Cortex of kidney (tissue), 1 donor: ENCODE measurements at places on chromosomes 5 and 9.

DNA sequence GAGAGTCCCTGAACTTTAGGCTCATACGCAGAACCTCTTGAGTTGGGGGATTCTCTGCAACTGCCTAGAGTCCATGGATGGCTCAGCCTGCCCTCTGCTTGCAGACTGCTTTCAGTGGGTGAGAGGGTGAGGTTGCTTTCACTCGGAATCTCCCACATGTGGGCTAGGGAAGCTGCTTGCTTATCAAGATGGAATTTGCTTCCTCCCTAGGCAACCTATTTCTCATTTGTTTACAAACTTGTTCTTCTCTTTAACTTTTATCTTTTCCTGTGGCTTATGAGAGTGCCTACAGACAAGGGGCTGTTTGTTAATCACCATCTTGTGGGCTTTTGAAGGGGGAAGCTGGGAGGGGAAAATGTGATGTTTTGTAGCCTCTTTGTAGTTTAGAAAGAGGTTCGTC is 10.0 kb downstream of the TLE4 start:
- DNase-seq: no peak

- no peak for DNase-seq
These were observed 3.0 kb downstream of the RLN2 start for GRCh38 chr9:5301544-5301943.

DNA sequence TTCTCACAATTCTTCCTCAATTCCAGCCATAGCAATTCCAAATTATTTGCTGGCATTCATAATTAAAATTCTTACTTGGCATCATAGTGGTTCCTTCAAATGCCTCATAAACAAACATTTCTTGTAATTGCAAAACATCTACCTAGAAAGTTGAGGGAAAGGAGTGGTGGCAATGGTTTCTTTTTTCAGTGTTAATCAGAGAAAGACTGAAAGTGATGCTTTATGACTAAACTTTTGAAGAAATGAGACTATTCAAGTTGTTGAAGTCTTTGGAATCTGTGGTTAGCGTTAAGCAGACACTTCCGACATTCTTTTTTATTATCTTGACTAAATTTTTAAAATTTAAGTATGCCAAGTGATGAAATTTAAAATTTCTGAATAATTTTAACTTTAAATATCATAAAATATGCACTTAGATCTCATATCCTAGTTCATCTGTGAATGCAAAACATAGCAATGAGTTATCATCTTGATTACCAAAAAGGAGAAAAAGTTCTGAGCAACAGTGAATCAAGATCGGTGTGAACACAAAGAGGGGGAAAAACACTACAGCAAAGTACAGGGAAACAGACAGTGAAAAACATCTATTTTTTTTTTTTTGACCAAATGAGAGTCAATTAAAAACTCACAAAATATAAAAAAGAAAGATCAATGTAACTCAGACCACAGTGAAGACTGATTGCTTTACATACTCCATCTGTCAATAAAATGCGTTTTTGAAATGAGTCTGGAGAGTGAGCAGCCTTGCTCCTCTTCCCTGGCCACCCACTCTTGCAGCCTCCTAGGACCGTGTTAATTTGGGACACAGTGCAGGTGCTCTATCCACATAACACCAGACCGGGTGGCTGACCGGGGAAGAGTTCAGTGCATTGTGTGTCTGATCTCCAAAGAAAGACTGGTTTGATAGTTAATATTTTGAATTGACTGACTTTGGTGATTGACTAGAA is 20.6 kb upstream of the IL7R start:
- no peak for DNase-seq

DNA sequence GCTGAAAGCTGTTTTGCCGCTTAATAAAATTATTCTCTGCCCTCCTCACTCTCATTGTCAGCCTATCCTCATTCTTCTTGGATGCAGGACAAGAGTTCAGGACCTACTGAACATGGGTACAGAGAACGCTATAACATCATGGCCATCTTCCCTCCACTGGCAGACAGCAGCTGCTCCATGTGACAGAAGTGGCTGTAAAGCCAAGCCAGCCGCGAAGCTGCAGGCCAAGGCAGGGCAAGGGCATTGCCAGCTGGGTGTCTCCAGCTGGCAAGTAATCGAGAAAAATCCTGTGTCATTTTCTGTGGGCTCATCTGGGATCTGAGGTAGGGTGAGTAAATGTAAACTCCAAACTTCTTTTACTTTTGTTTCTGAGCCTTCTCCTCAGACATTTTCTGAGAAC is 84.8 kb downstream of the SLC25A46 start:
- no peak for DNase-seq

- no peak for DNase-seq
These were observed 238.7 kb downstream of the NFIB start for GRCh38 chr9:14075218-14075617.

DNA sequence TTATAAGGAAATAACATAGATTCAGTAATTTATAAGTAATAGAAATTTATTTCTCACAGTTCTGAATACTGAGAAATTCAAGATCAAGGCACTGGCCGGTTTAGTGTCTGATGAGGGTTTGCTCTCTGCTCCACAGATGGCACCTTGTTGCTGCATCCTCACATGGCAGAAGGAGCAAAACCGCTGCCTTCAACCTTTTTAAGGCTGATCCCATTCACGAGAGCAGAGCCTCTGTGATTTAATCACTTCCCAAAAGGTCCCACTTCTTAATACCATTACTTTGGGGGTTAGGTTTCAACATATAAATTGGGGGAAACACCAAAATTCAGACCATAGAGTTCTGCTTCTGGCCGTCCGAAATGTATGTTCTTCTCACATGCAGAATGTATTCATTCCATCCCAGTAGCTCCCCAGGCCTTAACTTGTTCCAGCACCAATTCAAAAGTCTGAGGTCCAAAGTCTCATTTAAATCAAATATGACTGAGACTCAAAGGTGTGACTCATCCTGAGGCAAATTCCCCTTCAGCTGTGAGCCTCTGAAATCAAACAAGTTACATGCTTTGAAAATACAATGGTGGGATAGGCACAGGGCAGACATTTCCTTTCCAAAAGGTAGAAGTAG is 30.6 kb downstream of the BAAT start:
- DNase-seq: no peak

DNA sequence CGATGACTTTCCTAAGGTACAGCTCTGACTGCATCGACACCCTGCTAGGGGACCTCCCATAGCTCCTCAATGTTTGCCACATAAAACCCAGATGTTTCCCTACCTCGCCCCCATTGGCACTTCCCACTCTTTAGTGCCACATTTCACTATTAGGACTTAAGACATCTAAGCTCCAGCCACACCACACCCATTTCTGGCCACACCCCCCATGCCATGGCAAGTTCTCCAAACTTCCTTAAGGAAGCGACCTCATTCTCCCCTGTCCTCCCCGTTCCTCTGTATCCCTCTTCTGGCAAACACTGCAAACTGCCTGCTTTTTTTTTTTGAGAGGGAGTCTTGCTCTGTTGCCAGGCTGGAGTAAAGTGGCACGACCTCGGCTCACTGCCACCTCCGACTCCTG is 62.9 kb downstream of the USP20 start:
- no peak for DNase-seq

DNA sequence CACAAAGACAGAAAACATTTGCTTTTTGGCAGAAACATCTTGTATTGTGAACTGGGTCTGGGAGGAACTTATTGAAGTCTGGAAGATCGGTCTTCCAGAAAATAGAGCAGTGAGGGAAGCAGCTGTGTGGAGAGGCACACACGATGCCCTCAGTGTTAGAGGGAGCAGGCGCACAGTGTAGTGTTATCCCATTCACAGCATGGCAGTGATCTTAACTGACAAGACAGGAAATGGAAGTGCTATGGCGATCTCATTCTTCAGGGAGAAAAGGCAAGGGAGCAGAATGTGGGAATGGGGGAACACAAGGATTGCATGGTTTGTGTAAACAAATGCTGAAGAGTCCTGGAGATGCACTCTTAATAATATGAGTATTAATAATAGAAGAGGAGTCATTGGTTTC is 161.0 kb downstream of the PBX3 start:
- DNase-seq: no peak

- no peak for DNase-seq
These were observed 54.4 kb upstream of the CTSL start for GRCh38 chr9:87671478-87671877.

DNA sequence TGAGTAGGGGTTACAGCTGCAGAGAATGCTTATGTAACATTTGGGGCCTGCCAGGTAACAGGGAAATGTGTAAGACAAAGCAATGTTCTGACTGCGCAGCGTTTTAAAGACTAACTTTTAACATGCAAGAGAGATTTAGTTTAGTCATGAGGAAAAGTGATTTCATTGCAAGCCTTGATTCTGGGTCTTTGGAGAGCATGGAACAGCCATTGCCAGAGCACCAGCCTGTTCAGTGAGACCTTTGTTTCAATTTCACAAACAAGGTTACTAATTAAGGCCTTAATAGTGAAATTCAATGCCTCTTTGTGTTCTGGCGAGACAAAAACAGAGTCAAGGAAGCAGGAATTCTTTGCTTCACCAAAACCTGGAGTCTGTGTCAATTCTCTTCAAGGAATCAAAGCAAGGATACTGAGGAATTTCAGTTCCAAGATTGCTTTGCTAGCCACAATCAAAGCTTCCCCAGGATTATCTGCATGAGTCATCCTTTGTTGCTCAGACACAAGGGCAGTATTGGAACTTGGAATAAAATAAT is 14.4 kb downstream of the CKMT2 start:
- no peak for DNase-seq

DNA sequence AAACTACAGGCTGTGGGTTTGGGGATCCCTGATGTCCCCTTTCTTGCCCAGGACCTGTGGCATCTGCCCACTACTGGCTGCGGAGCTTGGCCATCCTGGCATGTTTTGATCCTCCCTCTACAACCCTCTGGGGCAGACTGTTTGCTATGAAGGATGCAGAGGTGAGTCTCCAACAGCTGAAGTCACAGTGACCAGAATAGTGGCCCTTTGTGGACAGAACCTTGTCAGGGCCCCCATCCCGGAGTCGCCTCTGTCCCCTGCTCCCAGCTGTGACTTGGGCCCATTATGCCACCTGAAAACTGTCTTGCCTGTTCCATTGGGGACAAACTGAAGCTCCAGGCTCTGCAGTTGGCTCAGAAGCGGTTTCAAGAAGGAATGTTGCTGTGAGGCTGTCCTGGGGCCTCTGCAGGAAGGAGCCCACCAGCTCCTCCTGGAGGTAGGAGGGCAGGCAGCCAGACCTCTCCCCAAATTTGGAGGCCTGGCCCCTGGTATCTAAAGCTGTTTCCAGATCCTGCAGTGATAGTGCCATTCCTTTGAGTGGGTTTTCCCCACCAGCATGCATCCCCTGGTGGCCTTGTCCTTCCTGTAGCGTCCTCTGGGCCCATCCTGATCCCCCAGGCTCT is 93.3 kb downstream of the BARX1 start:
- DNase-seq: no peak

DNA sequence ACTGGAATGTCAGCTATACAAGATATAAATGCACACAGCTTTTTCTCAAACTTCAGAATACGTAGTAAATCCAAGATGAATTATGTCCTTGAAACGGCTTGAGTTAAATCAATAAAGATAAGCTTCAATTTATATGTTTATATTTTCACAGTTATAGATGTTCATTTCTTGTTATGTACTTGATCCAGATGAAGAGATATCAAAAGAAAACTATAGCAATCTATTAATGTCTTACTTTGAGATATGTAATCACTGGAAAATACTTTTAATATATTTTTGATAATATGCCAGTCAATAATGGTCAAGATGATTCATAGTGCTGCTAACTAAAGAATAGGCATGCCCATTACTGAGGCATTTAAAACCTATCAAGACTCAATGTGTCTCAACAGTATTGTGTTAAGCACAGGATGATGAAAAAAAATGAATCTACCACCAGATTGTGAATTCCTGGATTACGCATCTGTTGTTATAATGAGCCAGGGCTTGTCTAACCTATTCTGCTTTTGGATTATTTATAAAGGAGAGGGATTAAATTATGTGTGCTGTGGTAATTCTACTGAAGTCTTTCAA is 372.6 kb upstream of the PRR16 start:
- DNase-seq: no peak

DNA sequence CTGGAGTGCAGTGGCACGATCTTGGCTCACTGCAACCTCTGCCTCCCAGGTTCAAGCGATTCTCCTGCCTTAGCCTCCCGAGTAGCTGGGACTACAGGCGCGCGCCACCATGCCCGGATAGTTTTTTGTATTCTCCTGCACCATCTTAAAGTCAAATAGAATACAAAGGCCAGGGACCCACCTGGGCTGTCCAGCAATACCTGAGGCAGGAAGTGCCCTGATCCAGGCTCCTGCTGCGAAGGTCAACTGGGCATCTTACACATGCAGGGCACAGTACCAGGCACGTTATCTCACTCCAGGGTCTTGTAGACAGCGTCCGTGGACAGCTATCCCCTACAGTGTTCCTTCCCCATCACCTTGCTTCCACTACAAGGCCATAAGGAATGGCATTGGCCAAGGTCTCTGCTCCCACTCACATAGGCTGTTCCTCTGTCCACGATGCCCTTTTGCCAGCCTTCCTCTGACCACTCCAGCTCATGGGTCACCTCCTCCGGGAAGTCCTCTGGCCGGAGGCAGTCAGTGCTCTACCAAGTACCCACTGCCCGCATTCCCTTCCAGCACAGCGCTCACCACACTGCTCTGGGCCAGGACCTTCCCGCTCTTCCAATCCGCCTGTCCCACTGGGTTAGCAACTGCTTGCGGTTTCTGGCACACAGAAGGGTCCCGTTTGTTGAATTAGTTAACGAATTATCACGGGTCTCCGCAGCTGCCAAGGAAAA is 978 bp downstream of the P4HA2 start:
- no peak for DNase-seq

- no peak for DNase-seq
These were observed 26.1 kb upstream of the ANXA6 start for GRCh38 chr5:151183456-151184245.

DNA sequence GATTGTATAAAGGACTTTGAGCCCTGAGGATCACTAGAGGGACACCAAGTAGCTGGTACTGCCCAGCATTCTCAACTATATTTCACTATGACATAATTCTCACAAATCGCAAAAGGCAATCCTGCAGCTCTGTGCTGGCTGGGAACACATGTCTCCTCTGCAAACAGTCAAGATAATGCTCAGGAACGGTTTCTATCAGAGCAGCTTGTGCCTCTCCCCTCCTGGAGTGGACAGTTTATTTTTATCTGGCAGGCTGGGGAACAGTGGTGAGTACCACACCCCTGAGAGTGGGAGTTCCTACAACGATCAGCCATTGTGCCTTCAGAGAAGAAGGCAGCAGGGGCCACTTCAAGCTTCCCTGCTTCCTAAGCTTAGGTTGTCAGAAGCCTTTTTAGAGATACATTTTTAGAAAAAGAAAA is 65.8 kb downstream of the ERAP1 start:
- DNase-seq: no peak

GRCh38 chr9:36461323-36461722 is 61.3 kb upstream of the RNF38 start:
- no peak for DNase-seq
